Activated T-cell treated with anti-CD3 and anti-CD28 coated beads, Interleukin-2, amount 50 U/mL, for 48 hours (primary cell): ENCODE measurements at places on chromosomes 1 and 21.

- no peak for DNase-seq
Observed at GRCh38 chr1:44592208-44593145, 81.8 kb downstream of the TMEM53 start.

- no peak for DNase-seq
Observed at GRCh38 chr21:15908187-15908586, 178.4 kb downstream of the USP25 start.

GRCh38 chr1:119794876-119795240 lies 16.4 kb downstream of the REG4 start:
- DNase-seq: no peak

DNA sequence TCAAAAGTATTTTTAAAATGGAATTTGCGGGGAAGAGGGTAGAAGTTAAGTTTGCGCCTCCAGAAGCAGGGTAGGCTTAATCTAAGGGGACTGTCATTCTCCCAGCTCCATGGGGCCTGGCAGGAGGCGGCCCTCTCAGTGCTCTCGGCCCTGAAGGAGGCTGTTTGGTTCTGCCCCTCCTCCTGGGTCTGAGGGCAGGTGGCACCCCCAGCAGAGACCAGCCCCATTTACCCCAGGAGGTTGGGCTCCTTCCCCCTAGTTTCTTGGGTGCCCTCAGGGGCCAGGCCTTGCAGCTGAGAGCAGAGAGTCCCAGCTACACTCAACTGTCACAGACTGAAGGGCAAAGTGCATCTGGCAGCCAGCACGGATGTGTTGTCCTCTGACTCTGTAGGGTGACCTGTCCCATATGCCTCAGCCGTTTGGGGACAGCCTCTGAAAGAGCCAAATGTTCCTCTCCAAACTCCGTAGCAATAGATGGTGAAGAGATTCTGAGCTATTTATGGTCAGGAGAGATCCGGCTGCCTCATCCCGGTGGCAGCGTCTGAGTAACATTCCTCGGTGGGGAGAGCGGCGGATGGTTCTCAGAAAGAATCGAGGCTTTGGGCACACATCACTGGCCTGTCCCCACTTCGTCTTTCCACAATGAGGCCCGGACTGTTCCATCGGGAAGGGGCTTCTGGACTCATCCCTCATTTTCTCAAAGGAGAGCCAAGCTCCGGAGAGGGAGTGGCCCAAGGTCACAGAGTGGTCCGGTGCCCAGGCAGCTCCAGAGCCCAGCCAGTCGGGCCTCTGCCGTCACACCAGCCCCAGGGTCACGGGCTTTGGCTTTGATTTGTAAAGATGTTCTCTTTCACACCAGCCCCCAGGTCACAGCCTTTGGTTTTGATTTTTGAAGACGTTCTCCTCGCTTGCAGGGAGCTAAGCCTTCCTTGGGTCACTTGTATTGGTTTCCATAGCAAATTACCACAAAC lies 424.2 kb upstream of the VAMP3 start:
- no peak for DNase-seq
